ENCODE measurements at places on chromosomes 11 and 22.

DNA sequence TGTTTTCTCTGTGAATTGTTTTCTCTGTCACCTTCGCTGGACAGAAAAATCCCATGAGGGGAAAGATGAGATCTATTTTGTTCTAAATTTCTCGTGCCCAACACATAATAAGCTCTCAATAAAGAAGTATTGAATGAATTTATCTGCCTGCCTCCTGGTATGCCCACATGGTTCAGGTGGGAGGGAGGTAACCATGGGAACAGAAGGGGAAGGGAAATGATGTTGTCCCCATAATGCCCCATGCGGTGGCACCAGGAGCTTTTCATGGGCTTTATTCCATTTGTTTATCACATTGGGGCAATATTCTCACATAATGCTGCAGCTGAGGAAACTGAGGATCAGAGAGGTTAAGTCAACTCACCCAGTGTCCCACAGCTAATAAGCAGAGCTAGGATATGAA lies 8.7 kb downstream of the USH1C start:
- no peak for DNase-seq

GRCh38 chr11:93196816-93197379 lies 893 bp downstream of the SLC36A4 start:
- no peak for DNase-seq

DNA sequence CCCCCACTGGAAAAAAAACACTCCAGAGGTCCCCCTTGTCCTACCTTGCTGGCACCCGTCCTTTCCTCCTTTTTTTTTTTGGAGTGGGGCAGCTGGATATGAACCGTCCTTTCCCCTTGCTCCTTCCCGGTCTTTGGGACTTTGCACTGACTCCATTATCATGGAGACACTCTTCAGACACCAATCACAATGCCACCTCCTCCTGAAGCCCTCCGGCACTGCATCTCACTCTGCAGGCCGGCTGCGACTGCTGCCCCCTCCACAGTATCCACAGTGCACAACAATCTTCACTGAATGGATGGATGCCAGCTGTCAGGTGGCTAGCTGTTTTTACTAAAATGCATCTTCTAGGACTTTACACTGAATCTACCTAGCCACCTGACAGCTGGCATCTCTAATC lies 12.7 kb upstream of the RGL4 start:
- DNase-seq = no peak

GRCh38 chr11:27242591-27242990 lies 120.4 kb downstream of the CCDC34 start:
- no peak for DNase-seq

GRCh38 chr11:69730500-69730899 lies 26.7 kb upstream of the FGF19 start:
- no peak for DNase-seq

GRCh38 chr11:69558519-69558941 lies 77.1 kb downstream of the LINC01488 start:
- no peak for DNase-seq

- DNase-seq = no peak
Observed at GRCh38 chr11:24886880-24887619, 390.2 kb downstream of the LUZP2 start.

DNA sequence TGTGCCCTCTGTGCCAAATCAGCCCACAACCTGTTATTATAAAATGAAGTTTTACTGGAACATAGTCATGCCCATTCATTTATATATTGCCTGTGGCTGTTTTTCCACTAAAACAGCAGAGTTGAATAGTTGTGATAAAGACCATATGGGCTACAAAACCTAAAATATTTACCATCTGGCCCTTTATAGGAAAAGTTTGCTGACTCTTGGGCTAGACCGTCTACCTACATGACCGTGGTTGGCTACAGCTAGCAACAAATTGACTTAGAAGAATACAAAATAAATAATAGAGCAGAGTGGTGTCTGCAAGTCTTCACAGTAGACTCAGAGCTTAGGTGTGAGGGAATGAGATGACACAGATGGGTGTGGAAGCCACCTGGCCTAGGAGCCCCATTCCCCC lies 11.2 kb upstream of the IL18BP start:
- DNase-seq = no peak

- no peak for DNase-seq
Observed at GRCh38 chr22:30208631-30209603, 37.6 kb downstream of the LIF start.

DNA sequence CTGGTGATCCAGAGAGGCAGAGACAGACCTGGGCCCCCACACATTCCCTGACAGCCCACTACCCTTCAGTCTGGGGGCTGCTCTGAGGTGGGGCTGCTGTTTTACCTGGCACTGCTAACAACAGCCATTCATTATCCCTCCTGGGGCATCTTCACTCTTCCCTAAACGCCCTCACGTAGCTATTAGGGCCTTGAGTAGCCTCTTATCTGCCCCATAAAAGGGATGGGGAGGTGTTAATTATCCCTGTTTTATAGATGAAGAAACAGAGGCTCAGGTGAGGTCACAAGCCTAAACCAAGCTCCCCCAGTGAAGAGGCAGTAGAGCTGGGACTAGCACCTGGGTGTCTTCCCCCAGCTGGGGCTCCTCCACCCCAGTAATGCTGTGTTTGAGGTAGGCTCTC lies 79.5 kb downstream of the KIAA1671 start:
- no peak for DNase-seq

- no peak for DNase-seq
Observed at GRCh38 chr11:96949464-96949863, 559.7 kb downstream of the JRKL start.

DNA sequence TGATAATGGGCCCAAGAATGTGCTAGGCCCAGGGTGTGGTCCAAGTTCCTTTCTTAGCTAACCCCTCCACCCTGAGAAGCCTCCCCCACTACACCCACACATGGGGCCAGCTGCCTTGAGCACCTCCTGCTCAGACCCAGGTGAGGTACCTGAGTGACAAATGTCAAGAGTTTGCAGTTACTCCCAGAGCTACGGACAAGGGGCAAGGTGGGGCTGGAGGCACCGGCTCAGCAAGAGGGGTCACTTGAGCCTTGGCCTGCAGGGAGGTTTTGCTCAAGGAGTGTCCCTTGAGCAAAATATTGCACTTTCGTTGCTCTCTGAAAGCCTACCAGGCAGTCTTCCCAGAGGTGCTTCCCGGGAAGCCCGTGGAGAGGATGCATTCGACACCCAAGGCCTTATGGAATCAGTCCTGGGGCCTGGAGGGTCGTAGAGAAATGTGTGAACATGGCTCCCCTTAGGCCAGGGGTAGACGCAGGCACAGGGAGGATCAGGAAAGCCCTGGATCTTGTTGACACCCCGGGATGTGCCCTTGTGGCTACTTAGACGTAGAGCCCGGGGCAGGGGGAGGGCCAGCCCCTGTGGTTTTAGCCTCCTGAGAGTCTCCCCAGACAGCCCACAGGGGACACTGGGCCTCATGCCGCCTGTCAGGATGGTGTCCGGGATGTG lies 114.2 kb downstream of the KCNQ1 start:
- DNase-seq = no peak

DNA sequence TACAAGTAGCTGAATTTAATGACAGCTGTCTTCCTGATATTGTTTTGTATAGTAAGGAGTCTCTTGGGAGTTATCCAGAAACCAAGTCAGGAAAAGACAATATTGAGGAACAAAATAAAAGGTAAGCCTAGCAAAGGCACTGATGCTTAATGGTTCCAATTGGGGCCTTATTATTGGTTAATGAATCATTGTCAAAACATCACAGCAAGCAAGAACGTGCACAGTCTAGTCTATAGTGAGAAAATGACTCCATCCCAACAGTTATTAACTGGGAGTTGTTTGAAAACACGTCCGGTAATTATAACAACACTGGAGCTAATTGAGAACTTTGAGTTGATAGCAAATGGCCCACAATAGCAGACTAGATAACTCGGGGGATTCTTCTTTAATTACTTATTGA lies 17.7 kb downstream of the BSX start:
- DNase-seq = no peak

DNA sequence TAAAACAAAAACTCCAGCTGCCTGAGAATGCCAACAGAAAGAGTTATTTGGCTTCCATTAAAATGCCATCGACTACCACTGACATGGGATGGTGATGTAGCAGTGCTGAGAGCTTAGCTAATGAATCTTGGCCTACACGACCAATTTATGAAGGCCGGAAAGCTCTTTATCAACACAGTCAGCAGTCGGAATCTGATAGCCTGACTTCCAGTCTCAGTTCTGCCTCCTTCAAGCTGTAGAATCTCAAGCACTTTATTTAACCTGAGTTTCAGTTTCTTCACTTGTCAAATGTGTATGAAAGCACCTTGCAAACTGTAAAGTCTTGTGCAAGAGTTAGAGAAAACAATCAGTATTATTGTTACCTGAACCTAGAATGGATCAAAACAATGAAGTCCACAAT lies 335.7 kb upstream of the NARS2 start:
- no peak for DNase-seq

Measured in hippocampal formation (tissue), 2 donors.